Activated CD4-positive, alpha-beta T cell treated with anti-CD3 and anti-CD28 coated beads, Interleukin-2, amount 50 U/mL, for 1 hour (primary cell): ENCODE measurements at places on chromosomes 4 and X.

DNA sequence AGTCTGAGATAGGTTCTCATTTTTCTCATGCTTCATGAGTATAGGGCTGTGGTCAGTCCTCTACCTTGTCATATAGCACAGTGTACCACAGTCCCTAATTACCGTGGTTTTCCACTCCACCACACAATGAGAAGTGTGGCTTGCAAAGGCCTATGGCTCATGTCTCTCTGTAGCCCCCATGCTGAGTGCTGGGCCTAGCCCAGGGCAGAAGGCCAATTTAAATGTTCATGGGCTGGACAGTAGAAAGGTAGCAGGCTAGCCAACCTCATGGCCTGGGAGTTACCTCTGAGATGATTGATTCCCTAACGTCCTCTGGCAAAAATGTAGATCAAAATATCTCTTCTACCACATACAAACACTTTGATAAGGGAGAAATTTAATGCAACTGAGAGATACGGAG lies 222.5 kb downstream of the AFF2 start:
- DNase-seq: no peak

GRCh38 chr4:1253831-1254230 lies 4.9 kb upstream of the CTBP1 start:
- DNase-seq: no peak

DNA sequence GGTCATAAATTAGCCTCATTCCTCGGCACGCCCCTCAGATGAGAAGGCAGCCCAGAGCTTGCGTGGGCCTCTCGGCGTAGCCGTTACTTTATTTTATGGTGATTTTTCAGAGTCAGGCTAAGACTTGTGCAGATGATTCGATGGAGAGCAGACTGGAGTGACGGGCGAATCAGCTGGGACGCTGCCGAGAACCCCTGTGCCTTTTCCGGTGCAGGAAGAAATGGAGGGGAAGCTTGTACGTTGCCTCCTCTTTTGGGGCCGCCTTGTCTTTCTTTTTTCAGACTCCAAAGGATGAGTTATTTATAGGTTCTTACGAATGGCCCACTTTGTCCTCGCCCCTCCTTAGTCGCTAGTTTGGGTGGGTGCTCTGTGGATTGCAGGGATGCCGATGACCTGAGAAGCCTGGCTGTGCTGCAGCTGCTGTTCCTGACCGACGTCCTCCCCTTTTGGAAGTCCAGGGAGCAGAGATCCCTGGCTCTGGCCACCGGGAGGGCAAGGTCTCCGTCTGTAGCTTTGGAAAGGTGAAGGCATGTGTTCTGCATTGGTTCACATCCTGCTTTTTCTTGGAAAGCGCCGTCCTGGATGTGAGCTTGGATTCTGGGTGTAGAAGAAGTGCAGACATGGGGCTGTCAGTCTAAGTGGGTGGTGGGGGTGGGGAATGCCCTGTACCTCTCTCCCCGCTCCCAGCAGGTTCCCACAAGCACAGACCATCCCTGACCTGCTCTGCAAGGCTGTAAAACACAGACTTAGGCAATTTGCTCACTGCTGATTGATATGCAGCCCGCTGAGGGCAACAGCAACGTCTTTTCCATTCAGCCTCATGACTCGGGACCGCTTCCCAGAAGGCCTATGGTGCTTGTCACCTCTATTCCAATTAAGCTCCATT lies 9.3 kb downstream of the SORCS2 start:
- no peak for DNase-seq

DNA sequence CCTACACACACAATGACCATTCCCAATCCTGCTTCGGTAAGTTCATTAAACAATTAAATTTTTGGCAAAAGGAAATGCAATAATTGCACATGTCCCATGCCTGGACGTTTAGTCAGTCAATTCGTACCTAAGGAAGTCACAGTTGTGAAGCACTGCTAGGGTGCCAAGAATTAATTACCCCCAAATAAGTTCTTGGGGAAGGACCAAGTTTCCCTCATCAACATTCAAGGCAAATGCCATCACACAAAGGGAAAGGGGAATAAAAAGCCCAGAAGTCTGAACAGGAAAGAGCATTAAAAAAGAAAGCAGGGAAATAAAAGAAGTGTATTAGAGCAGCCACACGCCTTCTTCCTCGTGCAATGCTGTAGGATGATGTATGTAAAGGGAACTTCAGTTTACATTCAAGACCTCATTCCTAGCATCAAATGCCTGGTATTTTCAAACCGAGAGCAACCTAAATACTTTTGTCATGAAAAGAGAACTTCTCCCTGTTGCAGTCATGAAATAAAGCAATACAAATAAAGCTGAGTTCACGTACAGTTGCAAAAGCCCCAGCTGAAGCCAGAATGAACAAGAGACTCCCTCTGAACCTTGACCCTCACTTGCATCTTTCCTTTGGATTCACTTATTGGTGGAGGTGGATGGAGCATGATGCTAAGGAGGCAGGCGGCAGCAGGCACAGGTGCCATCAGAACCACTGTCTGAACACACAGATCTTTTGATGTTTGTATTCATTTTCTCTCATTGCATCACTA lies 124.0 kb upstream of the PPARGC1A start:
- DNase-seq: no peak

DNA sequence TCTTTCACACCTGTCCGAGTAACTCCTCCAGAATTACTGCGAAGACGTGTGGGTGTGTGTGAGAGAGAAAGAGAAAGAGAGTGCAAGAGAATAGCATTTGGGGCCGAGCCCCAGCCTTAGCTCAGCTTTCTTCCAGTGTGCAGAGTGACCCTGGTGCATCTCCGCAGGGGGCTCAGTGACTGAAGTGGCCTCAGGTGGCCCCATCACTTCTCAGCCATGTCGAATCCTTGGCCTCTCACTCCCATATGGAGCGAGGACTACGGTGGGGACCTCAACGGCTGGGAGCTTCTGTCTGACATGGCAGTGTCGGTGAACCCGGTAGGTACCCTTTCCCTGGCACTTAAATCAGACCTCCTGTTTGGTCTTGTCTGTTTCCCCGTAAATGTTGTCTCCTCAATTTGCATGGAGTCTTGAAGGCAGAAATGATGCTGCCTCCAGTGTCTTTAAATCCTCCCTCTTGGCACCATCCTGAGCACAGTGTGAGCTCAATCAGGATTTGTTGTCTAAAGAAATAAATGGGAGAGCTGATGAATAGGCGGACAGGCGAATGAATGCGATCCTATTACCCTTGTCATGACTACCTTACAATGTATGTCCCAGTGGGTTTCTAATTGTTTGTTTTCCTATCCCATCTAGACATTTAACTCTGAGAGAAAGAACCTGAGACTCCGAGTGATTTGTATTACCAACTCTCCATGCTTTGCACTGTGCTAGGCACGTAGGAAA lies 305.9 kb downstream of the AFF2 start:
- no peak for DNase-seq

DNA sequence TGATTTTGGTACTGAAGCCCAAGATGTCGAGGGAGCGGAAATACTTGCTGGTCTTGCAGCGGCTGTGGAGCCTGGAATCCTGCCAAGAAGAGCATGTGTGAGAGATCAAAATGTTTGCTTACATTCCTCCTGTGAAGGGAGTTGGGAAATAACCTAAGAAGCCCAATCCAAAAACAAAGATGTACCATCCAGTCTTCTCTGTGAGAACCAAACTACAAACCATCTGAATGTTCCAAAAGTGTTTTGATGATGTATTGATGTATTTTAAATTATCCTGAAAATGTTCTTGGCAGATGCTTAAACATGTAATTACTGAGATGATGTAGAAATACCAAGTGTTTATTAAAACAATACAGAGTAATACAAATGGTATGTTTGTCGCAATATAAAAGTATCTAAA lies 10.1 kb upstream of the ADH1A start:
- DNase-seq: no peak

- DNase-seq: no peak
Measured at GRCh38 chr4:110510277-110510676, 34.3 kb downstream of the ENPEP start.

GRCh38 chr4:80841587-80842281 lies 188.8 kb upstream of the BMP3 start:
- DNase-seq: no peak

GRCh38 chrX:39452401-39452800 lies 645.4 kb downstream of the BCOR start:
- DNase-seq: no peak

DNA sequence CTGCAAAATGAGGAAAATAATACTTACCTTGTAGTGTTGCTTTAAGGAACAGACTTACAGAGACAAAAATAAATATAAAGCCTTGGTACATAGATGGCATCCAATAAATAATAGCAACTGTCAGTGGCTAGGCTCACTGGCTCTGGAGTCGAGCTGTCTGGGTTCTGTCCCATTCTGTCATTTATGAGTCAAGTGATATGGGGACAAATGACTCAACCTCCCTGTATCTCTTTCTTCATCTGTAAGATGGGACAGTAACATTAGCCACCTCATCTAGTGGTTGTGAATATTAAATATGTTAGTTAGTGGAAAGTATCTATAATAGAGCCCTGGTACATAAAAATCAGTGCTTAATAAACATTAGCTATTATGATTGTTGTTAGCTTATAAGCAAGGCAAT lies 16.7 kb upstream of the GATB start:
- DNase-seq: no peak

- no peak for DNase-seq
Measured at GRCh38 chr4:86977621-86978184, 42.9 kb downstream of the AFF1 start.

- DNase-seq: no peak
Measured at GRCh38 chr4:4642496-4643000, 100.7 kb upstream of the STX18 start.

GRCh38 chr4:22873899-22874298 lies 181.2 kb downstream of the GBA3 start:
- DNase-seq: no peak

DNA sequence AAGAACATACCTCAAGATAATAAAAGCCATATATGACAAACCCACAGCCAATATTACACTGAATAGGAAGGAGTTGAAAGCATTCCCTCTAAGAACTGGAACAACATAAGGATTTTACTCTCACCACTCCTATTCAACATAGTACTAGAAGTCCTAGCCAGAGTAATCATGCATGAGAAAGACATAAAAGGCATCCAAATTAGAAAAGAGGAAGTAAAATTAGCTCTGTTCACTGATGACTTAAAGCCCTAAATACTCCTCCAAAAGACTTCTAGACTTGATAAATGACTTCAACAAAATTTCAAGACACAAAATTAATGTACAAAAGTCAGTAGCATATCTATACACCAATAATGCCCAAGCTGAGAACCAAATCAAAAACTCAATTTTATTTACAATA lies 235.7 kb downstream of the NKX6-1 start:
- DNase-seq: no peak

DNA sequence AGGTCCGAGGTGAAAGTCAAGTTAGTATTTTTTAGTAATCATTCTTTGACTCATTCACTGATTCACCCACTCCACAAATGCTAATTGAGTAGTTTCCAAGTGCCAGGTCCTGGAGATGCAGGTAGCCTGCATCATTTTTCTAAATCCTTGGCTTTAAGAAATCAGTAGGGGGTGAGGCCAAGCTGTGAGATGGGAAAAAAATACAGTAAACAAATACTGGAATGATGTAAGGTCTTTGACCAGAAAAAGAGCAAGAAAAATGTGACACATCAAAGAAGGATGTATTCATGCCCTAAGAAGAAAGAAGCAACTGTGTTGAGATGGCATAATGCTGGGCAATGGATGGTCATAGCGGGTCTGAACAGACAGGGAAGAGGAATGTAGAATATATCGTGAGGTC lies 1386.6 kb downstream of the PCDH7 start:
- no peak for DNase-seq

DNA sequence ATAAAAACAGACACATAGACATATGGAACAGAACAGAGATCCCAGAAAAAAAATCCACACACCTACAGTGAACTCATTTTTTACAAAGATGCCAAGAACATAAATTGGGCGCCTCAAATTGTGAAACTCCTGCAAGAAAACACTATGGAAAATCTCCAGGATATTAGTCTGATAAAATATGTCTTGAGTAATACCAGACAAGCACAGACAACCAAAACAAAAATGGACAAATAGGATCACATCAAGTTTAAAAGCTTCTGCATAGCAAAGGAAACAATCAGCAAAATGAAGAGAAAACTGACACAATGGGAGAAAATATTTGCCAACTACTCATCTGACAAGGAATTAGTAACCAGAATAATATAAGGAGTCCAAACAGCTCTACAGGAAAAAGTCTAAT lies 337.3 kb upstream of the DIPK2B start:
- DNase-seq: no peak

DNA sequence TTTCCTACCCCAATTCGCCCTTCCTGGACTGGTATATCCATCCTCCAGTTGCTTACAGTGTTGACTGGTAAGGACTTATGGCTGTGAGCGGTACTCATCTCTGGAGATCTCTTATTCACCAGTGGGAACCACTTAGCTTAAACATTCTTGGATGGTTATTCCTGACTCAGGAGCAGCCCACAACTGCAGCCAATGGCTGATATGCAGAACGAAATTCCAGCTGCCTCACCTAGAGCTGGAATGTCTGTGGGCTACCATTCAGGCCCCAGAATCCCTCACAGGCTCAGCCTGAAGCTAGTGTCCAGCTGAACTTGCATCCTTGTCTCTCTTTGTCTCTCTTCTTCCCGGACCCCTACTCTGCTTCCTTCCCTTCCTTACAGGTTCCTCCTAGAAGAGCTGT lies 138.9 kb upstream of the SMIM31 start:
- DNase-seq: no peak

- DNase-seq: no peak
Measured at GRCh38 chr4:36163198-36163597, 81.1 kb downstream of the ARAP2 start.

- DNase-seq: no peak
Measured at GRCh38 chr4:20096911-20097310, 154.8 kb upstream of the SLIT2 start.

DNA sequence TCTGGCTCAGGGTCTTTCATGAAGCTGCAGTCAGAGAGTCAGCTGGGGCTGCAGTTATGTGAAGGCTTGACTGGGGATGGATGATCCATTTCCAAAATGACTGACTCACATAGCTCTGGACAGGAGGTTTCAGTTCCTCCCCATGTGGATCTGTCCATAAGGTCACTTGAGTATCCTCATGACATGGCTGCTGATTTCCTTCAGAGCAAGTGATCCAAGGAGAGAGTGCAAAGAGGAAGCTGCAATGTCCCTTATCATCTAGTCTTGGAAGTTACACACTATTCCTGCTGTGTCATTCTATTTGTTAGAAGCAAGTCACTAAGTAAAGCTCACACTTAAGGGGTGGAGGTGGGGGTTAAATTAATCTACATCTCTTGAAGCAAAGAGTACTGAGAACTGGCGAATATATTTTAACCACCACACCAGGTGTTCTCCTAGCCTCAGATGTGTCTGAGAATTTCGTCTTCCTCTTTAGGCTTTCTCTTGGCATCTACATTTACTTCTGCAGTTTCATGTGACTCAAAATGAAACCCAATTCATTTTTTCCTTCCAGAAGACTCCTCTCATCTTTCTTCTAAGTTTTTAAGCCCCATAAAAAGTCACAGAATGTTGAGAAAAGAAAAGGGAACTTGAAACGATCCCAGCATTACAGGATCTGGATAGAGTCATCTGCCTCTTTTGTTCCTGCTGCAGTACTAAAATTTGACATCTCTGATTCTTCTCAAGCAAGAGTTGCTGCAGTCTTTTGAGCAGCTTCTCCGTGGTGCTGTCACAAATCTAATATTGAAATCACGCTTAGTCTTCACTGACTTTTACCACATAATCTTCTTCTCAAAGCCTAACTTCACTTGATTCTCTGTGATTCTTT lies 3.8 kb upstream of the GRPR start:
- DNase-seq: no peak

GRCh38 chr4:134636338-134637051 lies 434.9 kb upstream of the PABPC4L start:
- no peak for DNase-seq

- DNase-seq: no peak
Measured at GRCh38 chr4:185110375-185110823, 32.7 kb upstream of the SLC25A4 start.

- DNase-seq: no peak
Measured at GRCh38 chr4:140944199-140944515, 188.0 kb upstream of the TBC1D9 start.
